ENCODE measurements at places on chromosomes 7 and 10.

DNA sequence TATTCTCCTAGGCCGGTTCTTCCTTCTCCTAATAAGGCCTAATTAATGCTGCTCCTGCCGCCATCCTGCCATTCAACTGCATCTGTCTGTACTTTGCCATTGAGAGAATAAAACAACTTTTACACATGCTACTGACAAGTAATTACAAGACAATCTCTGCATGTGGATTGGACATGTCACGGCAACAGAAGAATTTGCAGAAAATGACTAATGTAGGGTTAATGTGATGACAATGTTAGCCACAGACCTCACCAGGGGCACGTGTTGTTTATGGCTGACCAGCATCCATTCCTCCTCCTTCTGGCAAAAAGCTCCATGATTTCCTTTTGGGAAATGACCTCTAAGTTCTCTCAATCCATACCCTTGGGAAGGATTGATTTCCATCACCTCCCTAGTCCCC lies 58.0 kb downstream of the NEBL start:
- no peak for DNase-seq

DNA sequence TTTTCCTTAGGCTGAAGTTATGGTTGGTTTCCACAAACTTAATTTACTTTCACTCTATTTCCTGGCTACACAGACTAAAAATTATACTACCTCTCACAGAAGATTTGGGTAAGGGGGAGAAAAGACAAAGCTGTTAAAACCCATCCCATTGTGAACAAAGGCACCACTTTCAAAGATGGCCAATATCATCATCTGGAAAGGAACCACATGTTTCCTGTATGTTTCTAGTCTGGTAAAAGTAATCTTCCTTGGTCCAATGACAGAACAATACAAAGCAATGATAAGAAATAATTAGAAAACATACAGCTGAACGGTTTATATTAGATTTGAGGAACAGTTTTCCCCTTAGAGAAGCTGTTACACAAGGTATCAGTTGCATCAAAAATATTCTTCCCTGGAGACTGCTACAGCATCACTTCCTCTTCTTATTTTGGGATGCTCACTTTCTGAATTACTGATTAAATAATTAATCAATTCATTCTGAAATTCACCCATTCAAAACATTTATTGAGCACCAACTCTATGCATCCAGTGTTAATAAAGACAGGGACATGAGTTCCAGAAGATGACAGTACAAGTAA lies 8.5 kb upstream of the SFR1 start:
- no peak for DNase-seq

GRCh38 chr10:132411561-132412253 lies 14.7 kb downstream of the PWWP2B start:
- DNase-seq: no peak

DNA sequence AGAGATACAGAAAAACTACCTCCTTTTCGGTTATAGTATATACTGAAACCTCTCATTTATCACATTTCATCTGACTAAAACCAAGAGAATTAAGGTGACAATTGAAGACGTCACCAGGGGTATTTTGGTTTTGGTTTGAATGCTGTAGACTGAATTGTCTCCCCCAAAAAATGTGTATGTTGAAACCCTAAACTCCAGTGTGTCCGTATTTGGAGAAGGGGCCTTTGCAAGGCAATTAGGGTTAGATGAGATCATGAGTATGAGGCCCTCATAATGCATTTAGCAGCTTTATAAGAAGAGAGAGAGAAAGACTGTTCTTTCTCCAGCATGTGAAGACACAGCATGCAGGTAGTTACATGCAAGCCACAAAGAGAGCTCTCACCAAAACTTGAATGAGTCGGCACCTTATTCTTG lies 59.5 kb downstream of the CACNA2D1 start:
- DNase-seq: no peak

DNA sequence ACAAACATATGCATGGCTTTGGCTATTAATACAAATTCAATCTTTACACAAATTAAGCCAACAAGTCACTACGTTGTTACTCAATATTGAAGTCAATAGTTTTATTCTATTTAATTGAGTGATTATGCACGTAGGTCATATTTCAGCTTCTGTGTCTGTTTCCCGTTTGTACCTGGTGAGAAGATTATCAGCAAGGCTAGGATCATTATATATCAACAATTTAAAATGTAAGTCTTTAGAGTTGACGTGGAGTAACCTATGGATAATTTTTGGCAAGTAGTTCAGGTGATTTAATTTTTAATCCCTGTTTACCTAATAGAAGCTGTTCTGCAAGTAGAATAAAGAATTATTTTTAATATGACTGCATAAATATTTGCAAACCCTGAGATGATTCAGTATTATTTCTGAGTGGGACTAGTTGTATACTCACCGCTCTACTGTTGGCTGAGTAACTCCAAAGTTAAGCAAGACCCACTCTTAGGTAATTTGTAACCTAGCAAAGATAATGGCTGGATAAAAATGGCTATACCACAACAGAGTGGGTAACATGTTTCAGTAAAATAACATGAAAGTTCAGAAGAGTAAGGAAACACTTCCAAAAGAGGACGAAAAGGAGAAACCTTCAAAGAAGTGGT lies 161.0 kb downstream of the HGF start:
- DNase-seq: peak; percentile 65

GRCh38 chr7:74627661-74628411 lies 29.7 kb upstream of the GTF2I start:
- no peak for DNase-seq

GRCh38 chr7:13442226-13442625 lies 547.2 kb downstream of the ETV1 start:
- no peak for DNase-seq

GRCh38 chr10:114933588-114933987 lies 4.4 kb upstream of the TRUB1 start:
- DNase-seq: no peak

- no peak for DNase-seq
Observed at GRCh38 chr10:58003945-58004344, 263.7 kb downstream of the IPMK start.

DNA sequence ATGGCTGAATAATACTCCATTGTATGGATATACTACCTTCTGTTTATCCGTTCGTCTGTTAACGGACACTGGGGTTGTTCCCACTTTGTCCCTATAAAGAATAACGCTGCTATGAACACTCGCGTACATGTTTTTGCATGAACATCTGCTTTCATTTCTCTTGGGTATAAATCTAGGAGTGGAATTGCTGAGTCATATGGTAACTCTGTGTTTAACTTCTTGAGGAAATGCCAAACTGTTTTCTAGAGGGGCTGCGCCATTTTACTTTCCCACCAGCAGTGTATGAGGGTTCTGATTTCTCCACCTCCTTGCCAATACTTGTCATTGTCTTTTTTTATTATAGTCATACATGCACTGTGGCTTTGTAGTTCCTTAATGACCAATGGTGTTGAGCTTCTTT lies 20.6 kb upstream of the RASSF4 start:
- DNase-seq: no peak

GRCh38 chr7:68676813-68677535 lies 921.3 kb upstream of the AUTS2 start:
- no peak for DNase-seq

GRCh38 chr7:137933270-137934017 lies 68.4 kb downstream of the CREB3L2 start:
- no peak for DNase-seq

- DNase-seq: no peak
Observed at GRCh38 chr10:31678139-31678536, 250.5 kb downstream of the ARHGAP12 start.

DNA sequence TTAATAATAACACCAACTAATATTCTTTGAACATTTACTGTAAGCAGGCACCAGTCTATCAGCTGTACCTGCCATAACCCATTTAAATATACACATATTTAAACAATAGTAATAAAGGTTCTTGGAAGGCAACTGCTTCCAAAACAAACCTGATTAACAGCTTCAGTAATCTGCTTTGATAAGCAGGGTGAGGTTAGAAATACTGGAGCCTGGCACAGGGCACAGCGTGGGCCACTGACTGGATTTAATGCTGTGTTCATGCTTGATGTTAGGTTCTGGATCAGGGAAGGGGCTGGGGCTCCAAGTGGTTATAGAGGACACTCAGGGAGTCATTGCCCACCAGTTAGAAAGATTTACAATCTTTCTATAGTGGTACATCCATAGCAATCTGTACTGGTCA lies 10.9 kb upstream of the C10orf120 start:
- DNase-seq: no peak

DNA sequence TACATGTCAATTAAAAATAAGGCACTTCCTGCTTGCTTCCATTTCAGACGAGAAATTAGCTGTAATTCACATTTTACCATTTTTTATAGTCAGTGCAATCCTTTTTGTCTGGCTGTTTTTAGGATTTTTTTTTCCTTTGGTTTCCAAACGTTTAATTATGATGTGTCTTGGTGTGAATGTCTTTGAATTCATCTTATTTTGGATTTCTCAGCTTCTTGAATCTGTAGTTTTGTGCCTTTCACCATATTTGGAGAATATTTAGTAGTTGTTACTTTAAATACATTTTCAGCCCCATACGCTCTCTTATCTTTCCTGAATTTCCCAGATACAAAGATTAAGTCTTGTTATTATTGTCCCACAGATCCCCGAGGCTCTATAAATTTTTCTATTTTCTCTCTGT lies 2.4 kb upstream of the SCART1 start:
- no peak for DNase-seq

GRCh38 chr10:105963334-105963884 lies 1201.1 kb downstream of the SORCS1 start:
- peak; percentile 11 for DNase-seq

DNA sequence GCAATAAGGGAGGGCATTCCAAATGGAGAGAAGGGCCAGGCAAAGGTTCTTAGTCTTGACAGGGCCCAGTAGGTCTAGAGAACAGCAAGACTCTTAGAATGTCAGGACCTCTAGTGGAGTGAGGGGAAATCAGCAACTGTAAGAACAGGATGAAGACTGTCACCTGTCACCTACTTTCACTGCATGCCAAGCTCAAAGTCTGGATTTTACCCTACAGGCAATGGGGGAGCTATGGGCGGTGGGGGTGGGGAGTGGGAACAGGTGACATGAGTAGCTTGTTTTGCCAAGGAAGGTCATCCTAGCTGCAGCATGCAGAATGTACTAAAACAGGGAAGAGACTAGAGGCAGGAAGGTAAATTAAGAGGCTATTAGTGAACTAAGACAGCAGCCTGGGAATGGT lies 18.3 kb downstream of the GOT1 start:
- DNase-seq: no peak

- DNase-seq: no peak
Observed at GRCh38 chr10:36116731-36117130, 474.6 kb upstream of the FZD8 start.

- DNase-seq: no peak
Observed at GRCh38 chr10:104307576-104308438, 30.5 kb downstream of the ITPRIP start.

- DNase-seq: no peak
Observed at GRCh38 chr10:1168763-1169162, 112.6 kb downstream of the WDR37 start.

DNA sequence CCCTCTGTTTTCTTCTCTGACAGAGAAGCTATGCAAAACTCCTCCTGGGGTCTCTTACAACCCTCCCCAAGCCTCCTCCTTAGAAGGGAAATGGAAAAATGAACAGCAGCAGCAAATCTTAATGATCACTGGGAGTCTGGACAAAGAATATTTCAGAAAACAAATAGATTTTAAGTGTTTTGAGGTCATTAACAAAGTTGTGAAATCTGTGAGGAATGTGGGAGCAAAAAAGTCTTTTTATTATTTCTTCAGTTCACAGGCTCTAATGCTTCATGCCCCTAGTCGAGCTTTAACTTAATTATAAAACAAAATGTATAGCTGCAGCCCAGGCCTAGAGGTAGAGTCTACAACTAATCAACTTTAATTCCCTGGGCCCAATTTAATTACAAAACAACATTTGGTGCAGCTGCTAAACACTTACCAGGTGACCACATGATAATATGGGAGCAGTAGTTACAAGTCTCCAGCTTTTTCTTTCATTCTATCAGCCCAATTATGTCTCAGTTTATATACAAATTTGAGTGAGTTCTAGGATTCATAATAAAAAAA lies 293.2 kb downstream of the THSD7A start:
- DNase-seq: no peak

DNA sequence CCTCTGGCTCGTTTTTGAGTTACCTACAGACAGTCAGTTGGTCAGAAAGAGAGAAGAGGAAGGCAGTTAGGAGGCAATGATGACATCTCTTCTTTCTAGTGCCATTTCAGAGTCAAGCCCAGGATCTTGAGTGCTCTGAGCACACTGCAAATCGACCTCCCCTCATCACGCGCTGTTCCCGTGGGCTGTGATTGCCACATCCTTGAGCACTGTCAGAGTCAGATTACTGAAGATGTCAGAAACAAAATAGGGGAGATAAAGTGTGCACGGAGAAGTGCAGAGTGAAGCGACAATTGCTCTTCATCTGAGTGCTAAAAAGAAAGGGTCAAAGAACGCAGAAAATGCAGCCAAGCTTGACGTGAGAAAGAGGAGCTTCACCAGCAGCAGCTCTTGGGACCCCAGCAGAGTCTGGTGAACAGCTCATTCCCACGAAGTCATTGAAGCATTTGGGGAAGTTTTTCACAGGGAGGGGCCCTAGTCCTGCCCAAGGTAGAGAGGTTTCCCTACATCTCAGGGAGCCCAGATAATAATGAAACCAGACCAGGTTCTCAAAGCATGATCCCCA lies 661.7 kb upstream of the AUTS2 start:
- DNase-seq: no peak

- no peak for DNase-seq
Observed at GRCh38 chr7:117835016-117835664, 38.1 kb downstream of the CTTNBP2 start.

DNA sequence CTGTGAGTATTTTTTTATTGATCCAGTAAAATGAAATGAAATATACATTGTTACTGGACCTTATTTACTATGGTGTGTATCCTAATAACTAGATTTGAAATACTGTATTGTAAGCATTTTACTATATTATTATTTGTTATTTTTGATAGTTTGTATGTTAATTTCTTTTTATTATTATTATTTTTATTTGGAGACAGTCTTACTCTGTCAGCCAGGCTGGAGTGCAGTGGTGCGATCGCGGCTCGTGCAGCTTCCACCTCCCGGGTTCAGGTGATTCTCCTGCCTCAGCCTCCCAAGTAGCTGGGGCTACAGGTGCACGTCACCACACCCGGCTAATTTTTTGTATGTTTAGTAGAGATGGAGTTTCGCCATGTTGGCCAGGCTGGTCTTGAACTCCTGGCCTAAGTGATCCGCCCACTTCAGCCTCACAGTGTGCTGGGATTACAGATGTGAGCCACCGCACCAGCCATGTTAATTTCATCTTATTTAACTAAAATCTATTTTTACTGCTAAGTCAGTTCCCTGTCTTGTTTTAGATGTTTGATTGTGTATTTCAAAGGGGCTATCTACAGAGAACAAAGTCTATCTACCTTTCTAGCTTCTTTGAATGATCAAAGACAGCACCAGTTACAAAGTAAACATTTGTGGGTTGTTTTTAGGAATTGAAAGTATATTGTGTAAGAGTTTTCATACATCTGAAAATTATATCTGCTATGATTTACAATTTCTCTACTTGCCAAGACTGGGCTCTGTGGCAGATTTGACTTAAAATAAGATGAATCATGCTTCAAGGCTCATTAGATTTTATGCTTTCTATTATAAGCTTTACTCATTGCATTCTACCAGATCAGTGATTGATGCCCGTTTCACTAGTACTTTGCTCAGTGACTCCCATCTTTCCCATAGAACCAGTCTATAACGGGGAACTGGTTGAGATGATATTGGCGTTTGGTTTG lies 41.6 kb downstream of the CDC123 start:
- DNase-seq: no peak

- DNase-seq: no peak
Observed at GRCh38 chr7:38141187-38141586, 36.9 kb upstream of the STARD3NL start.

Measured in SHP77 treated with DMSO at 0.1 percent for 48 hours (cell line).